ENCODE measurements at places on chromosomes 4 and X. TPM values are rescaled to one million over a fixed set of nuclear protein-coding genes. Genes with fewer than 3 reads are reported as not detected.

The TMEM156 gene
- 3.7 TPM for total RNA-seq

The AMBN gene
- not detected for total RNA-seq

The KCNIP4 gene
- total RNA-seq = 0.29 TPM

The RNF128 gene
- 11.0 TPM for total RNA-seq

The CYBB gene
- total RNA-seq = 0.14 TPM

The CTAG2 gene
- not detected for total RNA-seq

The ANKRD50 gene
- total RNA-seq = 56.3 TPM

The MAPK10 gene
- total RNA-seq = 1.8 TPM

The KIAA1210 gene
- not detected for total RNA-seq

The IRS4 gene
- total RNA-seq = under 0.01 TPM

The ZNF157 gene
- under 0.01 TPM for total RNA-seq

The MID1 gene
- 4.6 TPM for total RNA-seq

The EGFL6 gene
- total RNA-seq = 7.7 TPM

The PRRG1 gene
- total RNA-seq = 14.2 TPM

The GLUD2 gene
- total RNA-seq = 1.7 TPM

The MFAP3L gene
- 1.1 TPM for total RNA-seq

The SLC4A4 gene
- total RNA-seq = 10.1 TPM

The CLDN34 gene
- total RNA-seq = not detected

The GPRASP1 gene
- total RNA-seq = 1.4 TPM

The TMPRSS11D gene
- total RNA-seq = not detected

The NWD2 gene
- total RNA-seq = not detected

The F8A3 gene
- total RNA-seq = 2.3 TPM

The CD38 gene
- not detected for total RNA-seq

The FABP2 gene
- not detected for total RNA-seq

The GATA1 gene
- not detected for total RNA-seq

The HSFX2 gene
- total RNA-seq = 0.14 TPM

The TAF7L gene
- 1.1 TPM for total RNA-seq

The SPARCL1 gene
- not detected for total RNA-seq

The PDK3 gene
- total RNA-seq = 5.3 TPM

The TIGD4 gene
- not detected for total RNA-seq

The FAM47A gene
- not detected for total RNA-seq

The PABPC1L2A gene
- not detected for total RNA-seq

The VSIG1 gene
- total RNA-seq = not detected

The LDOC1 gene
- 6.2 TPM for total RNA-seq

The NXF2B gene
- total RNA-seq = not detected

The ZCCHC18 gene
- 0.29 TPM for total RNA-seq

The TRIM61 gene
- 2.7 TPM for total RNA-seq

The HSFX4 gene
- not detected for total RNA-seq

The C4orf51 gene
- total RNA-seq = not detected

The DMP1 gene
- total RNA-seq = not detected

The BMX gene
- total RNA-seq = not detected

The CABS1 gene
- total RNA-seq = not detected

The L1CAM gene
- total RNA-seq = 18.2 TPM

The CPLX1 gene
- not detected for total RNA-seq

The H2BW2 gene
- not detected for total RNA-seq

The MAGEA11 gene
- not detected for total RNA-seq

The SRPX gene
- 64.6 TPM for total RNA-seq

The ART3 gene
- total RNA-seq = not detected

The PNMA6F gene
- not detected for total RNA-seq

Measured in placental pericyte (primary cell).